Vagina (tissue), 2 donors: ENCODE measurements at places on chromosomes 3 and 15. TPM values are rescaled to one million over a fixed set of nuclear protein-coding genes. Genes with fewer than 3 reads are reported as not detected.

- no peaks in the 10 kb centered on the region for H3K4me1 ChIP-seq
- DNase-seq, result no peak
- no peaks in the 10 kb centered on the region for H3K27me3 ChIP-seq
- no peak overlapping the region for H3K4me3 ChIP-seq
- H3K27ac ChIP-seq, result no peak overlapping the region
Observed at GRCh38 chr15:83413054-83413719, 34.0 kb upstream of the SH3GL3 start.

Gene ADAMTS17
- 16.0 TPM for total RNA-seq

GRCh38 chr15:60043744-60044435 is 39.8 kb downstream of the FOXB1 start:
- H3K36me3 ChIP-seq, result no peaks in the 10 kb centered on the region
- H3K4me1 ChIP-seq, result no peaks in the 10 kb centered on the region
- H3K27ac ChIP-seq, result no peak overlapping the region

Gene KCNMB2
- 1.5 TPM for total RNA-seq

- DNase-seq, result no peak
- H3K4me1 ChIP-seq, result peaks cover 13% of the 10 kb centered on the region
- H3K27me3 ChIP-seq, result no peaks in the 10 kb centered on the region
- no peak overlapping the region for H3K4me3 ChIP-seq
- H3K36me3 ChIP-seq, result peaks cover 30% of the 10 kb centered on the region
- no peak overlapping the region for H3K27ac ChIP-seq
Observed at GRCh38 chr3:98513091-98513511, 9.6 kb downstream of the CLDND1 start.

Gene SYNM
- total RNA-seq, result 62.6 TPM

GRCh38 chr15:55179141-55179540 is 17.6 kb downstream of the RSL24D1 start:
- no peak overlapping the region for H3K4me3 ChIP-seq
- H3K36me3 ChIP-seq, result peaks cover 50% of the 10 kb centered on the region
- DNase-seq, result no peak
- no peaks in the 10 kb centered on the region for H3K27me3 ChIP-seq

DNA sequence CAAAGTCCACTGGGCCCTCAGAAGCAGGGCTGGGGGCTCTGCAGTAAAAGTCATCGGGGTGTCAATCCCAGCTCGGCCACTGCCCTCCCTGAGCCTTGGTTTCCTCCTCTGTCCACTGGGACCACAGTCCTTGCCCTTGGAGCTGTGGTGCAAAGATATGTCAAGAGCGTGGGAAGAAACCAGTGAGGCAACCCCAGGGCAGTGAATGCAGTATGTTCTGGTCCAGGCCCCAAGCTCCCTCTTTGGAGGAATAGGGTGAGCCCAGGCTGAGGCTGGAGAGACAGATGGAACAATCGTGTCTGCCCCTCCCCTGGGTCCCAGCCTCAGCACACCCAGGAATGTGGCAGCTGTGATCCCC is 779 bp downstream of the GRIP2 start:
- peak overlapping the region; percentile 9 for H3K27ac ChIP-seq
- DNase-seq, result no peak
- peaks cover 10% of the 10 kb centered on the region for H3K4me1 ChIP-seq
- peak overlapping the region; percentile 23 for H3K4me3 ChIP-seq
- no peaks in the 10 kb centered on the region for H3K27me3 ChIP-seq

Gene ERICH6
- not detected for total RNA-seq

GRCh38 chr3:127385540-127385870 is 97.7 kb upstream of the PRR20G start:
- H3K27ac ChIP-seq, result no peak overlapping the region
- DNase-seq, result no peak
- H3K36me3 ChIP-seq, result no peaks in the 10 kb centered on the region
- H3K4me3 ChIP-seq, result no peak overlapping the region

- no peaks in the 10 kb centered on the region for H3K4me1 ChIP-seq
- no peaks in the 10 kb centered on the region for H3K36me3 ChIP-seq
- no peaks in the 10 kb centered on the region for H3K27me3 ChIP-seq
- DNase-seq, result no peak
Observed at GRCh38 chr3:157354722-157355121, 81.9 kb upstream of the PTX3 start.

GRCh38 chr3:113211330-113212149 is at the start of gene BOC:
Gene BOC, plus strand, starts transcription at chr3:113211557. Its CDS starts 38,246 bp downstream, at chr3:113249803.
- H3K27ac ChIP-seq, result peak within 1 kb of the TSS; percentile 98
- H3K27me3 ChIP-seq, result no peaks in the 10 kb centered on the region
- H3K4me1 ChIP-seq, result peaks cover 30% of the 10 kb centered on the region
- no peaks in the 10 kb centered on the region for H3K36me3 ChIP-seq
- DNase-seq, result no peak

- no peak overlapping the region for H3K27ac ChIP-seq
- no peaks in the 10 kb centered on the region for H3K36me3 ChIP-seq
- peak overlapping the region; percentile 52 for H3K4me3 ChIP-seq
- no peak for DNase-seq
Observed at GRCh38 chr3:9247941-9248521, 1.4 kb downstream of the SRGAP3 start.

Gene THSD4
- total RNA-seq, result 66.8 TPM

Gene DUOXA2
- total RNA-seq, result 1.5 TPM

Gene RARB
- 15.0 TPM for total RNA-seq

Gene CLRN1
- not detected for total RNA-seq
